Stimulated activated CD4-positive, alpha-beta T cell treated with anti-CD3 and anti-CD28 coated beads, Interleukin-2, amount 100 ng/mL, for 24 hours (primary cell): ENCODE measurements at places on chromosomes 2 and 18.
A peak's percentile ranks its signal among the peaks of the same experiment; 100 is the strongest.

DNA sequence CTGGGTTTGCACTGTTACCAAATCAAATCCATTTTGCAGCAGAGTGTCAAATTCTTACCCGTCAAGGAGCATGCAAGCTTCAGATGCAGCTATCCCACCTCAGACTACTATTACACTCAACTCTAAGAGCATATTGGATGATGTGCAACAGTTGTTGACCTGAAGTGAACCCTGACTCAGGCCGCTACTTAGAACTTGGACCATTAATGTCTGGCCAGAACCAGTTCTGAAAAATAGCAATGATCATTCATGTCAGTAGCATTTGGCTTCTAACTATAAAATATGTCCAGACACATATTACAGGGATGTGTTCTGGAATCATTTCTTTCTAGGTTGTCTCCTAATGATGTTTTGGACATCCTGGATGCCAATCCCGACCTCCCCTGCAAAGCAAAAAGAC lies 135.5 kb upstream of the PKDCC start:
- DNase-seq, result no peak

DNA sequence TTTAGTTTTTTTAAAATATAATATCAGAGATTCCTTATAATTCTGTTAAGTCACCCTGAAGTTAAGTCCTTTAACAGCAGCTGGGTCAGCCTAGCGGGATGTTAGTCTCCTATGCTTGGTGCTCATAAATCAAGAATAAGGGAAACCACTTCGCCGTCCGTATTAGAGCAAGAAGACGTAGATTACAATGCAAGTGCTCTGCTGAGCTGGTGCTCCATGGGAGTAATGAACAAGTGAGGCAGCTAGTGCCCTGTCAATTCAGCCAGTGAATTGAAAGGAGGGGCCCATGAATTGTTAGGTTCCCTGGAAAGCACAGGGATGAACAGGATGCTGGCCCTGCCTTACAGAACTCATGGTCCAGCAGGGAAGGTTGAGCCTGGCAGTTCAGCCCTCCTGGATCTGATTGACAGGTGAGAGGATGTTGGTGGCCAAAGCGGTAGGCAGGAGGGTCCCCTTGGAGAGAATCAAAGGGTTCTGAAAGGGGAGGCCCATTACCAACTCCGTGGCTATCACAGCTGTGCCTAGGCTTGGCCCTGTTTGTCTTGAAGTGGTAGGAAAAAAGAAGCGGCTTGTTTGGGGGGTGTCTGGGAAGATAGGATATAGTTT lies 30.8 kb downstream of the PLB1 start:
- DNase-seq, result no peak

GRCh38 chr2:74366036-74366435 lies 14.1 kb downstream of the DCTN1 start:
- DNase-seq, result no peak

DNA sequence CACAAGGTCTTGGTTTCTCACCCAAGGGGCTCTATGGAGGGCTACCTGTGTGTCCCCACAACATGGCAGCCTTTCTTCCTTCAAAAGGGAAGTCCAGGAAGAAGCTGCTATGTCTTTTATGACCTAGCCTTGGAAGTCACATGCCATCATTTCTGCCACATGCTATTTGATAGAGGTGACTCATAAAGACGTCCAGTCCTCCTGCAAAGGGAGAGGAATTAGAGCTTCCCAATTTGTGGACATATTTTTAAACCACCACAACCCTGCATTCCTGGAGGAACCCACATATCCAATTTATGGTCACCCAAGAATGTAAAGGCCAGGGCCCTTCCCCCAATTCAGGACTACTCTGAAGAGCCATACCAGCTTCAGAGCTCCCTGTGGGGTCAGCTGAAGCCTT lies 246.2 kb downstream of the CYP26B1 start:
- DNase-seq, result no peak

- no peak for DNase-seq
Measured at GRCh38 chr18:63140038-63140450, 179.5 kb downstream of the BCL2 start.

GRCh38 chr2:198116756-198117155 lies 312.4 kb downstream of the PLCL1 start:
- no peak for DNase-seq

DNA sequence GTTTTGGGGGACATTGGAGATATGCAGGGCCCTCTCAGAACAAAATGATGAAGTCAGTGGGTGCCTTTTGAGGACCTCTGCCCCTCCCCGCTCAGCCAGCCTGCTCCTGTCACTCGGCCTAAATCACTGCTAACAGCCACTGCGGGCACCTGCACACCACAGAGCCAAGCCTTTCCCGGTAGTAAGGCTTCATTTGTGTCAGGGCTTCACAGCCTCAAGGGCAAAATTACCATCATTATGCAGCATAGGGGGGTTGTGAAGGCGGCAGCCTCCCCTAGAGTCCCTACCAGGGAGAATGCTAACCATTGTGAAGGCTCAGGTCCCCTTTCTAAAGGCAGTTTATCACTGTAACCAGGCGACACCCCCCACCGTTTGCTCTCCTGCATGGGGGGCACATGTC lies 519.8 kb upstream of the MYT1L start:
- no peak for DNase-seq

DNA sequence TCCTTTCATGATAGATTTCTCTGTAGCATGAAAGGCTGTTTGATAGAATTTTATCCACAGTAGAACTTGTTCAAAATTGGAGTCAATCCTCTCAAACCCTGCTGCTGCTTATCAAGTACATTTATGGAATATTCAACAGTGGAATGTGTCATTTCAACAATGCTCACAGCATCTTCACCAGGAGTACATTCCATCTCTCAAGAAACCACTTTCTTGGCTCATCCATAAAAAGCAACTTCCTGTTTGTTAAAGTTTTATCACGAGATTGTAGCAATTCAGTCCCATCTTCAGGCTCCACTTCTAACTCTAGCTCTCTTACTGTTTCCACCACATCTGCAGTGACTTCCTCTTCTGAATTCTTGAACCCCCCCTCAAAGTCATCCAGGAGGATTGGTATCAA lies 29.4 kb downstream of the PDCL3 start:
- DNase-seq, result no peak

GRCh38 chr2:124024561-124025170 lies 421 bp upstream of the CNTNAP5 start:
- no peak for DNase-seq

DNA sequence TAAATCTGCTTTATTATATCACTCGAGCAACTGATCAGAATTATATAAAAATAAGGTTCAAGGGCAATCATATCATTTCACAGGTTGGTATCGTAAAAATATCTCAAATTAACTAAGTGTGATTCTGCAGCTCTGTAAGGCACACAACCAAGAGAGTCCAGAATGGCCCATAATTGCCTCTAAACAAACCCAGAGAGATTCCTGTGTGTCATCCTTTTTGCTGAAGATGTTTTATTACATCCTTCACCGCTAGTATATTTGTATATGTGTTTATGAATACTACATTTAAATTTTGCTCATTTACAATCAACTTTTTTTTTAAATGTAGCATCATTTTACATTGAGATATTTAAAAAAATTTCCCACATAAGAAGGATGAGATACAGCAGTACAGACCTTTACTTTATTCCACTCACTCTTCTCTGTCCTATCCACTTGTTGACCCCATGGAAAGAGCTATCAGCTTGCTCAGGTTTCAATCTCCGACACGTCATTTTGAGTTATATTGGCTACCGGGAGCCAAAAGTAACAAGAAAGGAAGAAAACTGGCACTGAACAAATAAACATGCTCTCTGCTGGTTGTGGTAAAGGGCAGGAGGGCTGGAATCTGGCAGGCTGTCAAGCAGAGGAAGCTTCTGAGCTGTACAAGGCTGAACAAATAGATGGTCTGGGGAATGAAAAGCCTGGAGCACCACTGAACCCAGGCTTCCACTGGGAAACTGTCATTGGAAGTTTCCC lies 23.1 kb downstream of the PLA2R1 start:
- no peak for DNase-seq

DNA sequence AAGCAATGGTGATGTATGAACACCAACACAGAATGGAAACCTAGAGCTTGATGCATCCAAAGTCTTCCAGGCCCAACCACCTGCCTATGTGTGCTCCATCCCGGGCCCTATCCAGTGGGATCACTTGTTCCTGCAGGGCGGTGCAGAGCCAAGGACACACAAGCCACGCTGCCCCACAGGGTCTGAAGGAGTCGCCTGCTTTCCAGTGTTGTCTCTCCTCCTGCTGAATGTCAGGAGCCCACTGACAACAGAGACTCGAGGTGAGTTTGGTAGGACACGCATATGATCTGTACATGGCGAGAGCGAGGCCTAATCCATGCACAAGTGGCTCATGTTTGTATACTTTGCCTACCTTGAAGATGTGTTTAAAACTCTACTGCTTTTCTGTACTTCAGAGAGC lies 70.9 kb upstream of the FHL2 start:
- DNase-seq, result no peak

GRCh38 chr2:234537929-234538328 lies 41.0 kb upstream of the ARL4C start:
- no peak for DNase-seq

DNA sequence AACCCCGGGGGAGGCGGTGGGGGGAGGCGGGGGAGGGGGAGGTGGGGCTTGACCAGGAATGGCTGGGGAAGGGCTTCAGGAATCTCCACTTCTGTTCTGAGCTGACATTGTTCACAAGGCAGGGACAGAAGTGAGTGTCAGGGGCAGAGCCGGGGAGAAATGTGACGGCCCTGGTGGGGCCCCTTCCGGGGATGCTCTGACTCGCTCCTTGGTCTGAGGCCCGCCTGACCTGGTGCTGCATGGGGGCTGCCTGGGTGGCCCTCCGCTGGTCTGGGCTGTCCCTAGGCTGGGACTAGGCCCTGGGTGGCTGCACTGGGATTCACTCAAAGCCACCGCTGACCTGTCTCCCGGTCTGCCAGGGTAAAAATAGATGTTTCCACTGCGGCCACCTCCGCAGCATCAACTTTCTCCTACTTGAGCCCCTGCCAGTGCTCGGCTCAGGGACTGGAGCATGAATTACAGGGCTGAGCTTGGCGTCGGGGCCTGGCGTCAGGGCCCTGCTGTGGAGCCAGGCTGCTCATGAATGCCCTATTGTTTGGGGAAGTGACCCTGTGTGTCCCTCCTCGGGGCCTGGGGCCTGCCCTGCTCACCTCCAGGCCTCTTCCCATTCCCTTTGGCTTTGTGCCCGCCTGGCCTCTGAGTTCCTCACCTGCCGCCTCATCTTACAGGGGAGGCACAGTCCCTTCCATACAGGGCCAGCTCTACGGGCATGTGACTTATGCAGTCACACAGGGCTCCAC lies 247.5 kb downstream of the DYSF start:
- DNase-seq, result no peak

DNA sequence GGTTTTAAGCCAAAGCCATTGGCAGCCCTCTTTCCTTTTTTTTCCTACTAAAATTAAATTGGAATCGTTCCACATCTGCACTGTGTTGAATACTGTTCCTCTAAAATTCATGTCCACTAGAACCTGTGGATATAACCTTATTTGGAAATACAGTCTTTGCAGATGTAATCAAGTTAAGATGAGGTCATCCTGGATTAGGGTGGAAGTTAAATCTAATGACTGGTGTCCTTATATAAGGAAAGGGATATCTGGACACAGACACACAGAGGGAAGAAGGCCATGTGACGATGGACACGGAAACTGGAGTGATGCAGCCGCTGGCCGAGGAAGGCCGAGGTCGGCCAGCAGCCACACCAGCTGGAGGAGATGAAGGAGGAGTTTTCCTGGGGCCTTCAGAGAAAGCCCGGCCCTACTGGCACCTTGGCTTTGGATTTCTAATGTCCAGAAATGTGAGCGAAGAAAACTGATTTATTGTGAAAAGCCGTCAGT lies 49.4 kb downstream of the LONRF2 start:
- DNase-seq, result no peak

GRCh38 chr2:185998562-185999070 lies 260.0 kb downstream of the FSIP2 start:
- DNase-seq, result no peak

DNA sequence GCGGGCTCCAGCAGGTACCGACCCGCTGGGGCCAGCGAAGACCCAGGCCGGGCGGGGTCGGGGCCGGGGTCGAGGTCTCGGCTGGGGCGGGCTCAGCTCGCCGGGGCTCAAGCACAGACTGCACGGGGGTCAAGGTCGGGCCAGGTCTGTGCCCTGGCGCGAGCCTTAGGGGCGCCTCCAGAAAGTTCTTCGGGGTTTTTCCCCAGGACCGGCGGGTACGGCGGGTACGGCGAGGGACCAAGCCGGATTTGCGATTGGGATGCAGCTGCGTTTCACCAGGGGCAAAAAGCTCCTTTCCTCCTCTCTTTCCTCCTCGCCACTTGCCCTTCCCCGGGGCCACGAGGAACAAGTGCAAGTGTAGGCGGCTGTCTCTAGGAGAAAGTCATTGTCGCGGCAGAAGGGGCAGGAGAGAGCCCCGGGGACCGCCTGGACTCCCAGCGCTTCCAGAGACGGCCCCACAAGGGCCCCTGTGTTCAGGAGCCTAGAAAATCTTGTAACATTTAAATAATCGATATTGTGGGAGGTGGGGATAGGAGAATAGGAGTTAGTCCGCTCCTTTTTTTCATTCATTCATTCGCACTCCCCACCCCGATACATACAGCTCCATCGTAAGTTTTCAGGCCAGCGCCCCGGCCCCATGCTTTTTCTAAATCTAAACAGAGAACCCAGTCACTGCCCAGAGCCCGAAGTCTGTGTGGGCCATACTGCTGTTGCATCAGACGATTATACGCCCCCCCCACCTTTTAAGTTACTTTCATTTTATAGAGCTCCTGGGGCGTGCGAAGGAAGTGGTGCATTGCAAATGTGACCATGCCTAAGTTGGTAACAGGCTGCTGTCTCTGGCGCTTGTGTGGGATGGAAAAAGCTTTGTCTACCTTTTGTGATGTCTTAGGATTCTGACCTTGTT lies 679 bp downstream of the PMAIP1 start:
- DNase-seq, result peak; percentile 65

DNA sequence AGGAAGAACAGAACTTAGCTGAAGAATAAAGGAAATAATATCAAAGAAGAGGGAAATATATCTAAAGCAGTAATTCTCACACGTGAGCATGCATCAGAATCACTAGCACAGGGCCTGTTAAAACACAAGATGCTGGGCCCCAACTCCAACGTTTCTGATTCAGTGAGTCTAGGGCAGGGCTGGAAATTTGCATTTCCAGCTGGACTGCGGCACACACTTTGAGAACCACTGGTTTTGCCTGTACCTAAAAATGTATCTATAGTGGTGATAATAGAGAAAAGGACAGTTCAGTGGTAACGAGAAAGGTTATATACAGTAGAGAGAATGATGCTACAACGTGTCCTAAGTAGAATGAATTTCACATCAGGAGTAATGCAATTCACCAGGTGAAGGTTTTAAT lies 11.2 kb downstream of the REV1 start:
- DNase-seq, result no peak

DNA sequence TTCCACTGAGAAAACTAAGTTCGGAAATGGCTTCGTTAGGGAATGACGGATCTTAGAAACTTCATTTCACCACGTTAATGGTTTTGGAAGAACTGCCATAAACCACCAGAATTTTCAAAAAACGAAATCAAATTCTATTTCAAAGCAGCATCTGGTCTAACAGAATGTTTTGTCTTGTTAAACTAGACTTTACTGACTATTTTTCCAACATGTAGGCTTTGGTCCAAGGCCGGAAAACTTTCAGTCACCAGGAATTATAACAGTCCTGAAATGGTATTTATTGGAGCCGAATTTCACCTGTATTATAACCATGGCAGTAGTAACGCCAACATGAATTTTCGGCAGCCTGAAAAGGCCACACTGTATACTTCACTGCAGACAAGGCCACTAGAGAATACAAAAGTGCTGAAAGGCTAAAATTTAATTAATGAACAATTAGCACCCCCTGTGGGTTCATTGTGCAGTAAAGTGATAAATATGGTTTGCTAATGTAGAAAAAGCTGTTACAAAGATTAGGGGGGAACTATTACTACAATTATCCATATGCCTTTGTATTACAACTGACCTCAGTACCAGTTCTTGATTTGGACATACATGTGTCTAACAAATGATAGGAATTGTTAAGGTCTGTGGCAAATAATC lies 116.4 kb downstream of the ZNF521 start:
- no peak for DNase-seq
